RPMI8226 (cell line): ENCODE measurements at places on chromosomes 13 and 19.
A peak's percentile ranks its signal among the peaks of the same experiment; 100 is the strongest.

GRCh38 chr13:44842158-44842557, 147.1 kb downstream of the NUFIP1 start:
- DNase-seq: no peak

DNA sequence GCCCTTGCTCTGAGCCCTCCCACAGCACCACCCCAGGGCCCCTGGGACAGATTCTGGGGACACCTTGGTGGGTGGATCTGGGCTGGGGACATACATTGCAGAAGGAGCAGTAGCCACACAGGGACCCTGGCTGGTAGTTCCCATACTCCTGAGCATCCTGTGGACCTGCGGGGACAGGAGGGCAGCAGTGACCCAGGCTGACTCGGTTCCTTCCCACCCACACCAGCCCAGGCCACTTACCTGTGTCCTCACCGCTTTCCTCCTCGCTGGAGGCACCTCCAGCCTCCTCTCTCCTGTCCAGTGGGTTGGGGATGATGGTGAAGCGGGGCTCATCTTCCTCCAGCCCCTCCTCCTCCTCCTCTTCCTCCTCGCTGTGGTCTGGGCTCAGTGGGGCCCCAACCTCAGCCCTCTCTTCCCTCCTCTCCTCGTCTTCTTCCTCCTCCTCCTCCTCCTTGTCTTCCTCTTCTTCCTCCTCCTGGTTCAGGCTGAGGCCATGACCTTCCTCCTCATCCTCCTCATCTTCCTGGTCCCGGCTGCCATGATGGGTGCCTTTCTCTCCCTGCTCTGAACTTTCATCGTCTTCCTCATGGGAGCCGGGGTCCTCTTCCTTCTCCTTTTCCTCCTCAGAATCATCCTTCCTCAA, 1.9 kb downstream of the HRC start:
- DNase-seq: no peak

DNA sequence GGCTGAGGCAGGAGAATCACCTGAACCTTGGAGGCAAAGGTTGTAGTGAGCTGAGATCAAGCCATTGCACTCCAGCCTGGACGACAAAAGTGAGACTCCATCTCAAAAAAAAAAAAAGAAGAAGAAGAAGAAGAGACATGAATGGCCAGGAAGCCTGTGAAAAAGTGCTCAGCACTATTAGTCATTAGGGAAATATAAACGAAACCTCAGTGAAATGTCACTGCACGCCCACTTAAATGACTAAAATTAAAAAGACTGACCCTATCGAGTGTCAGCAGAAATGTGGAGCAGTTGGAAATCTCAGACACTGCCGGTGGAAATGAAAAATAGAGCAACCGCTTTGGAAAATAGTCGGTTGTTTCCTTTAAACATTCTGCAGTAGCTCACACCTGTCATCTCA, 5.5 kb upstream of the TYROBP start:
- no peak for DNase-seq

- DNase-seq: no peak
Observed at GRCh38 chr13:112362021-112362420, 14.1 kb upstream of the SPACA7 start.

- DNase-seq: peak; percentile 84
Observed at GRCh38 chr19:53927739-53928138, 18.7 kb downstream of the CACNG7 start.

- no peak for DNase-seq
Observed at GRCh38 chr19:35162471-35163326, 8.2 kb downstream of the FXYD5 start.
